Activated B cell treated with CpG ODN at 0.5 μM for 24 hours (primary cell): ENCODE measurements at places on chromosomes 11 and 22.
A peak's percentile ranks its signal among the peaks of the same experiment; 100 is the strongest.

DNA sequence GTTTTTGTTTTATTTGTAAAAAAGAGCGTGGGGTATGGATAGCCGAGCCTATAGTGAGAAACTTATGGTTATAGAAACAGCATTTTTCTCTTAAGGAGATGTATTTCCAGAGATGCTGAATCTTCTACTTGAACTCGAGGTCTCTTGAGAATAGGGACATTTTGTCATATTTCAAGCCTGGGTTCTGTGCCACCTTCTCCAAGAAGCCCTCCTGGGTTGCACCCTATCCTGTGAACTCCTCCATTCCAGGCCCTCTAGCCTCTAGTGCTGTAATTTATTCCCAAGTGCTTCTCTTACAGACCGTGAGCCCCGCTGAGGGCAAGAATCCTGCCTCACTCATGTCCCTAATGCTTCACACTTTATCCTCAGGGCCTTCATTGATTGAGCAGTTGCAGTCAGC lies 108.6 kb downstream of the KIAA1671 start:
- DNase-seq, result no peak

GRCh38 chr11:113817626-113818025 lies 38.0 kb downstream of the CLDN25 start:
- DNase-seq, result no peak

DNA sequence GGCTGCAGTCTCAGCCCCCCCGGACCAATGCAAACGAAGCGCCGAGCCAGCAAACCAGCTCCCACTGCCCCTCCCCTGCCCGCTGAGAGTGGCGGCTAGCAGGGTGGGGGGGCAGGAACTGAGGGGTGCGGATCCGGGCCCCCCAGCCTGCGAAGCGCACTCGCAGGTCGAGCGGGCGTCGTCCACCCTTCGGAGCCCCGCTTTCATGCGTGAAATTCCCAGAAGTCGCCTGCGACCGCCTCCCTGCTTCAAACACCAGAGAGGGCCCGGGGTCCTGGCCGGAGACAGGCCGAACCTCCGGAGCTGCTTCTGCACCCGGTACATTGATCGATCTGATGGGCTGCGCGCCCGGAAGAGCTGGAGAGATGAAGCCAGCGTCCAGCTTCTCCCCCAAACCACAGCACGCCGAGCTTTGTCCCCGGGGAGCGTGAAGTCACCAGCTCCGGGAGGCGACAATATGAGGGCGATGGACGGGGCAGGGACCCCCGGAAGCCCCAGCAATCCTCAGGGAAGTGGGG lies 646 bp upstream of the PATZ1 start:
- DNase-seq, result peak; percentile 50

- DNase-seq, result no peak
Measured at GRCh38 chr11:12150831-12151382, 40.5 kb downstream of the MICAL2 start.

- no peak for DNase-seq
Measured at GRCh38 chr22:48241658-48242057, 1479.2 kb downstream of the TBC1D22A start.

DNA sequence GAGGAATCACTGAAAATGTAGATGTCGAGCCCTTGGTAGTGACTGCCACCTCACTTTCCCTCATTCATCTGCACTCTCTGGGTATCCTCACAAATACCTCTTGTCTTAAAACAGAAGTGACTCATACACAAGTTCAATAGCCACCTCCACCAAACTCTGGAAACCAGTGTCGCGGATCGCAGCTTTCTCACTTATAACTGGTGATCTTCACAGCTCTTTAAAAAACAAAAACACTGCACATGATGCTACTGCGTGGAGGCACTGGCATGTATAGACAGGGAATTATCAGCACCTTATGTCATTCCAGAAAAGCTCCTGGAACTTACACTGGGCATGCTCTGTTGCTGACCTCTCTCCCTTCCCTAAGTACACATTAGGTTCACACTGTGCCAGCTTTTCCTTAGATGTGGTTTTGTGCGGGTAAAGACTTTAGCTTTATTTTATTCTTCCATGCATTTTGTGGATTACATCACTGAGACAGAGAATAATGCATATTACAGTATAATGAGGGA lies 425.5 kb upstream of the CADM1 start:
- DNase-seq, result no peak

GRCh38 chr11:91394727-91395414 lies 829.7 kb upstream of the FAT3 start:
- no peak for DNase-seq

DNA sequence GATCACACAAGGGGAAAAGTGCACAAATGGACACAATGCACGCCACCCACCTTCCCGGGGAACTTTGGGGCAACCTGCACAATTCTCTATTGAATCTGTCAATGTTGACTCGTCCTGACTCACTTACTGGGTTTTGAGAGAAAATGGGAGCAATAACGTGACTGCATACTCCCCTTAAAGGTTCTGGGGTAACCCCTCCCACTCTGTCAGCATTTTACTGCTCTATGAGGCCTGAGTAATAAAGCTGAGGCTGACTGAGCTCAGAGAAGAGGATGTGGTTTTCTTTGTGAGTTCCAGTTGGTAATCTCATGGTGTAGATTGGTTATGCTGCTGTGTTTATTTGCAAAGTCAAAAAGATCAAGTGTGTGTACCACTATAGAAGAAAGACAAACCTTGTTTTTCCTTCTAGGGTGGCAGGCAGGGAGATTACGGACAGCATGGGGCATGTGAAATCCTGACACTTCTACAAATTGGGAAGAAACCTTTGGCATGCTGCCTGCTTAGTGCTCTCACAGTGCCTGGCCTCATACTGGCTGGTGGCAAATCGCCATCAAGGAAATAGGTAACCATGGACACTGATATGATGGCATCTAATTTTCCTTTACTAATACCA lies 16.1 kb upstream of the APOA1 start:
- no peak for DNase-seq
